ENCODE measurements at places on chromosomes 3 and 15.

DNA sequence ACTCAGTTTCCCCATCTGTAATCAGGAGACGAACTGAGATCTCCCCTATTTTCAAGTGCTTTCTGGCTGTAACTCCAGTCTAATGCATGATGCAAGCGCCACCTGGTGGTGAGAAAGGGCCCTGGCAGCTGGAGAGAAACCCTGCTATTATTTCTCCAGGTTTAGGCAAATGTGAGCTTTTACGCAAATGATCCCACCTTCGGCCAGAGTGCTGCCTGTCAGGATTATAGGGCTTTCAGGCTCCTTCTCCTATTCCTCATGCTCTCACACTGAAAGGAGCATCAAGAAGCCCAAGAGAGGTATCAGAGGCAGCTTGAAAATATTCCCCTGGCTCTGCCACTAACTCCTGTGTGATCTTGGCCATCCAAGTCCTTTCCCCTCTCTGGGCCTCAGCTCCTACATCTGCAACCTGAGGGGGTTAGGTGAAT, 93.9 kb upstream of the RASGRF1 start:
- DNase-seq = peak; percentile 62

DNA sequence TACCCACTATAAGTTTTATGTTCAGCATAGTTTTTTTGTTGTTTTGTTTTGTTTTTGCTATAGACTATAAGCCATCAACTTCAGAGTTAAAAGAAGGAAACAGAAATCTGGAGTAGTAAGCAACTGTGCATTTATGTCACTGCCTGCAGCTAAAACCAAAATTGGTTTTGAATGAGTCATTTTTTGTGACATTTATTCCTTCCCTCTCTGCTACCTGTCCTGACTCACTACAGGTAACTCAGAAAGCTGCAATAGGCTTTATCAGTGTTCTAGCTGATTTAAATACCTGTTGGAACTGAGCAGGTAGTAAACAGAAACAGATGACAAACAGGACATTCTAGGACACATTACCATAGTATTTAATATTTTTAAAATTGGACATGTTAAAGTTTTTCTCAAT, 393.3 kb upstream of the WNT5A start:
- DNase-seq = no peak

DNA sequence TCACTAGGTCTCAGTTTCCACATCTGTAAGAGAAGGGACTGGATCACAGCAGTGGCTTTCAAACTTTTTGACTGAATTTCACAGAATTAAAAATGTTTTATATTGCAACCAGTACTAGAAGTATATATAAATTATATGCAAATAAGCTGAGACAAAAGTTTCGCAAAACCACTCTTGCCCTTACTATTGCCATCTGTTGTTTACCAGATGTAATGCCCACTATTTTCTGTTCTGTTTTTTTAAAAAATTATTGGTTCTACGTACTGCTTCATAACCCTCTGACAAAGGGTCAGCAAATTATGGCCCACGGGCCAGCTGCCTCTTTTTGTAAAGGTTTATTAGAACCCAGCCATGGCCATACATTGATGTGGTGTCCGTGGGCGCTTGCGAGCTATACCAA, 44.8 kb downstream of the PDIA5 start:
- no peak for DNase-seq

DNA sequence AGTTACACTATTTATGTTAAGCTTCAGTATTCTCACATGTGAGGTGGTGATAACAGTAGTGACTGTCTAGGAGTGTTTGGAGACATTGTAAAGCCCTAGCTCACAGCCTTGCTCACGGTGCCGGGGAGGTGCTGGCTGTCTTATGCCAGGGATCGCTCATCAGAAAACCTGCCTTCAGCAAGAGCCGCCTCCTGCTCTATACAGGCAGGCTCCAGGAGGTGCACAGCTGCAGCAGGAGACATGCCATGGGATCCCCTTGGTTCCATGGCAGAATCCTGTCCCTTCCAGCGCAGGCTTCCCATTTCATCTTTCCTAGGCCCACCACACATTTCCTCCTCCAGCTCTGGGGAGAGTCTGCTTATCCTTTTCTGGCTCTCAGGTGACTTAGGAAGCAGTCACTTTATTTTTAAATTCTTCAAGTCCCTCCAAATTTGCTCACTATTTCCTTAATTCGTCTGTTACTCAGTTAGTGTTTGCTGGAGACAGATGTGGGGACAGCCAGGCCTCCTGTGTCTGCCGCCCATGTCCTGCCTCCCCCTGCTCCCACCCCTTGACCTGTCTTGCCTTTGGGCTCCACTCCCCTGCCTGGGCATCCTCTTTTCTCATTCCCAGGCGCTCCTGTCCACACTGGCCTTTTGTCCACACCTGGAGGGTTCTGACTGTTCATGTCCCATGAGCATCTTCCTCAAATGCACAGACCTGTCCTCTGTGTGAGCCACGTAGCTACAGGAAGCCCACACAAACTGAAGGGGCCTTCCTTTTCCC, 31.7 kb downstream of the SLCO2A1 start:
- no peak for DNase-seq

DNA sequence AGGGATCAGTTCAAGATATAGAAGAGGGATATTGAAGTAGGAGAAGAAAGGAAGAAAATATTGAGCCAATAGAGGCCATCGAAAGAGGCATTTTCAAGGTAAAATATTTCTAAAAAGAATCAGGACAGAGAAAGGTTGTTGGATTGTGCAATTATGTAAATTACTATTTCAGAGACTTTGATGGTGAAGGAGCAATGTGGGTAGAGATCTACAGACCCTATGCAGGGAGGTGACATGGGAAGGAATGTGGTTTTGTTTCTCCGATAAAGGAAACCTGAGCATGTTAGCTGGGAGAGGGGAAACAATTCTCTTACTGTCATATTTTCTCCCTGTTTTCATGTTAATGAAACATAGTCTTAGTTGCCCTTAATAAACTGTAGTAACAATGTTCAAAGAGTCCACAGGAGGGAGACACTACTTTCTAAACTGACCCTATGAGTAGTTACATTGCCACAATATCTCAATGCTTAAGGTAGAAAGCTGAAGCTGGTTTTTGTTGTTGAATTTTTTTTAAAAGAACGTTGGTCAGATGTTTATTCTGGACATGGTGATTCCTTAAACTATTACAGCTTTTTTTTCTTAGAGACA, 133.3 kb downstream of the GRM7 start:
- DNase-seq = no peak

- DNase-seq = peak; percentile 81
Observed at GRCh38 chr3:107927361-107928083, 163.3 kb downstream of the CD47 start.

GRCh38 chr3:11452885-11453847, 181.0 kb downstream of the ATG7 start:
- DNase-seq = peak; percentile 65

DNA sequence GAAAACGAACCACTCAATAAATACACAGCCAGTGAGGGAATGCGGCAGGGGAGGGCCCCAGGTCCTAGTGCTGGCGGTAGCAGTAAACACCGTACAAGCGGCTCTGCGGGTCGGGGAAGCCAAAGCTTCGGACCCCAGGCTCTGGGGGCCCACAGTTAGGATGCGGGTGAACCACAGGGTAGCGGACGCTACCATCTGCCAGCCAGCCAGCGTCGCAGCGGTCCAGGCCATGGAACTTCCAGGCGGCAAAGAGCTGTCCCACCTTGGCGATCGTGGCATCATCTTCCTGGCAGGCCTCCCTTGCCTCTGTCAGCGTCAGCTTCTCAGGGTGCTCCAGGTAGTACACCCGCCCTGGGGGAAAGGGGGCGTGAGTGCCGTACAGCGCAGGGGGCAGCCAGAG, 17.4 kb downstream of the HAPLN3 start:
- DNase-seq = no peak

DNA sequence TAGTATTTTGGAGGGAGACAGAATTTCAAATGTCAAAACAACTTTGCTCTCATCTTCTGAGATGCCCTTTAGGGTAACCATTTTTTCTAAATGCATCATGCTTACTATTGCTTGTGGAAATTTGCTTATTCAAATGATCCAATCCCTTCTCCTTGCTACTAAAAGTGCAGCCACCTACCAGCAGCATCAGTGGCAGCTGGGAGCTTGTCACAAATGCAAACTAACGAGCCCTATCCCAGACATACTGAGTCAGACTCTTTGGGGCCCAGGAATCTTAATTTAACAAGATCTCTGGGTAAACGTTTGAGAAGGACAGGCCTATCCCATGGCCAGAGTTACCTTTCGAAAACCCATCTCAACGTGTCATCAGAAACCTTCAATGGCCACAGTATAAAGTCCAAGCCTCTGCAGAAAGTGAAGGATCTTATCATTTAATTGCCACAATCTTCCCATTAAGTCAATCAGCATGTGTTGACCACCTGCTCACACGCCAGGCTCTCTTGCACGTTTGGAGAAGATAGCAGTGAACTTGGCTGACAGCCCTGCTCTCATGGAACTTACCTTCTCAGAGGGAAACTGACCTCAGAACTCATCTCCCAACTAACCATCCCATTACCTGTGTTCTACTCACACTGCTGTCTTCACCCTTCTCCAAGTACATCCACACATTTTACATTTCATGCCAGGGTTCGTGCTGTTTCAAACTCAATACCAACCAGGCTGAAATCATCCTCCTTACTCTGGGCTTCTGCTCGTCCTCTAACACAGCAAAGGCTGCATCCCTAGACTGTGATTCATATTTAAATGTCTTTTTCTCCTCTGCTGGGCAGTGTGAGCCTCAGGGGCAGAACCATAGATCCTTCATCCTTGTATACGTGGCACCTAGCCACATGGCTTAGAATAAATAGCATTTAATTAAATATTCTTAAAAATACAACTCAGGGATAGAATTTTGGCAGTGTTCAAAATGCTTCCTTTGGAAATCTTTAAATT, 24.8 kb upstream of the VGLL4 start:
- DNase-seq = no peak

GRCh38 chr3:22729981-22730380, 473.1 kb upstream of the UBE2E2 start:
- DNase-seq = no peak

GRCh38 chr3:127791221-127791913, 30.9 kb downstream of the MGLL start:
- no peak for DNase-seq

- DNase-seq = no peak
Observed at GRCh38 chr3:65101450-65101849, 413.6 kb upstream of the ADAMTS9 start.

GRCh38 chr15:100588638-100589242, 13.2 kb downstream of the LINS1 start:
- no peak for DNase-seq

DNA sequence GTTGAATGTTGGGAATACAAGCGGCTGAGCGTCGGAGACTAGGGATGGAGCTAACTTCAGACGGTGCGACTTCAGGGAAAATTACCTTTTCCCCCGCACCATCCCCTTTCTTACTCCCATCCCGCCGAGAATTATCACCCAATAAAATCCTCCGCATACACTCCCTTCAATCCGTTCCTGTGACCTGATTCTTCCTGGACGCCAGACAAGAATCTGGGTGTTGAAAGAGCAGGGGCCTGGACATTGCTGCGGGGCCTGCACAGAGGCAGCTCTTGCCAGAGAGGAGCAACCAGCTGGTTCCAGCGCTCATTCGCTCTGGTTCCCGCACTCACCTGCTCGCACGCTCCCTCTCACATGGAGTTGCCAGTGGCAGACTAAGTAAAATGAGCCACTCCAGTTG, 241.9 kb downstream of the ALCAM start:
- DNase-seq = no peak

GRCh38 chr15:79948095-79948695, 22.8 kb downstream of the BCL2A1 start:
- DNase-seq = no peak

- DNase-seq = no peak
Observed at GRCh38 chr3:149657321-149657925, 402 bp downstream of the WWTR1 start.

GRCh38 chr3:133954717-133955360, 59.2 kb upstream of the RAB6B start:
- peak; percentile 16 for DNase-seq

DNA sequence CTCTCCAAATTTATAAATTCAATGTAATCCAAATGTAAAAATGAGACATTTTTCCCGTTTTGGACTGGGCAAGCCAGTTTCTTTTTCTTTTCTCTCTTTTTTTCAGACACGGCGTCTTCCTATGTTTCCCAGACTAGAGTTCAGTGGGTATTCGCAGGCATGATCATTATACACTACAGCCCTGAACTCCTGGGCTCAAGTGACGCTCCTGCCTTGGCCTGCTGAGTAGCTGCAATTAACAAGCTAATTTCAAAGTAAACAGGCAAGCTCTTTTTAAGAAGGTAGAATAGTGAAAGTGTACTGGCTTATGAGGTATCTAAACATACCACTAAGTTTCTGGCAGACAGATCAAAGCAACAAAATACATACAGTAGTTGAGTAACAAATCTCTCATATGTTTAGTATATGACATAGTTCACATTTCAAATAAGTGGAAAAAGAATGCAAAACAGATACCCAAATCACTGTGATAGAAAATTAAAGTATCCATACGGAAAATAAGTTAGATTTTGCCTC, 13.5 kb downstream of the HIGD1A start:
- DNase-seq = no peak

DNA sequence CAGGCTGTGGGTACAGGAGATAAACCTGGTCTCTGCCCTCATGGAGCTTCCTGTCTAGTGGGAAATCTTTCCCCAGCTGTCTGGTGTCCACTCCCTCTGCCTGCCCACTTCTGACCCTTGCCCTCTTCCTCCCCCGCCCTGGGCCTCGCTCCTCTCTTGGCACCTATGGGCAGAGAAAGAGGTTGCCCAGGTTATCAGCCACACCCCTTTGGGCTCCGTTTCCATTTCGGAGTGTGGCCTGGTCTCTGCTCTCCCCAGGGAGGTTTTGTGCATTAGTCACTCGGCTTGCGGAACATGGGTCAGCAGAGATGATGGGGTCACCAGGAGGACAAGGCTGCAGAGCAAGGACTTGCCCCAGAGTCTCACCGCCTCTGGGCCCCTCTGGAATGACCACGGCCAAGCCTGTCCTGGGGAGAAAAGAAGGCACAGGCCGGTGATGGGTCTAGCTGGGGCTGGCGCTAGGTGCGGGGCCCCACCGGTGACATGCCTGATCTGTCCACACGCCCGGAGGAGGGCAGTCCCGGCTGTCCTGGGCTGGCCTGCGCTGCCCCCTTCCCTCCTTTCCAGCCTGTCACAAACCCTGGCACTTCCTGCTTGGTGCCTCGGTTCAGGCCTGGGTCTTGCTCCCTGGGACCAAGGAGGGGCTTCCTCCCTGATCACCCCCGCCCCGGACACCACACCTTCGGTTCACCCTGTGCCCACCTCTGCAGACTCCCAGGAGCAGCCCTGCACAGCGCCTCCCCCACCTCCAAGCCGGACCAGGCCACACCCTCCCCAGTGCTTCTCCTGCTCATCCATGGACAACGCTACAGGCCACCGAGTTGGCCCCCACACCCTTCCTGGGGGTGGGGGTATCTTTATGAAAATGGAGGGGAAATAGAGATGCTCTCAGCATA, 35.6 kb upstream of the MUC4 start:
- no peak for DNase-seq

DNA sequence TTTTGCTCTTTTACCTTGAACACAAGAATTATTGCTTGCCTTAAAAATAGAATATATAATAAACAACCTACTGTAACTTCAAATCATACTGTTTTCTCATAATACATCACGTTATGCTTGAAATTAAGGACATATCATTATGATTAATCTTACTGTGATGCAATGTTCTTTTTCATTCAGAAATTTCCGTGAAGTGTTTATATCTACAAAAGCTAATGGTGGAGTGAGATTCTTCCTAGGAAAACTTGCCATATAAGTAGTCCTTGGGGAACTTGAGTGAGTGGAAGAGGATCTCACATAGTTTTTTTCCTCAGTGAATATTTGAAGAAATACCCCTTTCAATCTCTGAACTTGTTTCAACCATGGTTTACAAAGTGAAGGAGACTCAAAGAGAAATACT, 498.7 kb upstream of the CBLB start:
- no peak for DNase-seq

All from left hindlimb (tissue), 1 donor.